ENCODE measurements at places on chromosomes 2 and 18.

- DNase-seq, result no peak
Observed at GRCh38 chr2:222919841-222920526, 59.1 kb downstream of the ACSL3 start.

GRCh38 chr18:24862201-24862816 lies 401.9 kb downstream of the HRH4 start:
- no peak for DNase-seq

DNA sequence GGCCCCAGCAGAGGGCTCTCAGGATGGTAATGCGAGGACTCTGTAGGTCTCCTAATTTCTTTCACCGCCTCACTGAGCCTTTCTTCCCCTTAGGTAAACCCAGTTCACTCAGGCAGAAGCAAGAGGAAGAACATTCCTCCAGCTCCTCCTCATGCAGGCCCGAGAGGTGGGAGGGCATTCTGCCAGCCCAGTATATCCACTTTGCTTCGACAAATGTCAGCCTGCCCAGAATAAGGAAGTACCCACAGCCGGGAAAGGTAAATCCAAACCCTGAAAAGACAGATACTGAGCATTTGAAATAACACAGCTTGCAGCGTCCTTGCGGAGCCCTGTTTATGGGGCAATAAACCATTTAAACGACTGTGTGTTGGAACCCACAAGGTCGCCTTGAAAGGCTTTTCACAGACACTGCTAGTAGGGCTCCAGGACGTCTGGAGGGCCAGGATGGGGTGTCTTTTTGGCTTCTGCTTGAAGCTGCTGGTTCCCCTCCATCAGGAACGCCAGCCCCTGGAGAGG lies 63.0 kb upstream of the STPG4 start:
- no peak for DNase-seq

GRCh38 chr2:28982381-28982950 lies 1.4 kb downstream of the TOGARAM2 start:
- DNase-seq, result no peak

- no peak for DNase-seq
Observed at GRCh38 chr2:109500910-109501309, 112.9 kb downstream of the SEPTIN10 start.

- no peak for DNase-seq
Observed at GRCh38 chr2:105324732-105325131, 4.8 kb downstream of the TGFBRAP1 start.

GRCh38 chr2:207149249-207150213 lies 16.2 kb downstream of the KLF7 start:
- no peak for DNase-seq

DNA sequence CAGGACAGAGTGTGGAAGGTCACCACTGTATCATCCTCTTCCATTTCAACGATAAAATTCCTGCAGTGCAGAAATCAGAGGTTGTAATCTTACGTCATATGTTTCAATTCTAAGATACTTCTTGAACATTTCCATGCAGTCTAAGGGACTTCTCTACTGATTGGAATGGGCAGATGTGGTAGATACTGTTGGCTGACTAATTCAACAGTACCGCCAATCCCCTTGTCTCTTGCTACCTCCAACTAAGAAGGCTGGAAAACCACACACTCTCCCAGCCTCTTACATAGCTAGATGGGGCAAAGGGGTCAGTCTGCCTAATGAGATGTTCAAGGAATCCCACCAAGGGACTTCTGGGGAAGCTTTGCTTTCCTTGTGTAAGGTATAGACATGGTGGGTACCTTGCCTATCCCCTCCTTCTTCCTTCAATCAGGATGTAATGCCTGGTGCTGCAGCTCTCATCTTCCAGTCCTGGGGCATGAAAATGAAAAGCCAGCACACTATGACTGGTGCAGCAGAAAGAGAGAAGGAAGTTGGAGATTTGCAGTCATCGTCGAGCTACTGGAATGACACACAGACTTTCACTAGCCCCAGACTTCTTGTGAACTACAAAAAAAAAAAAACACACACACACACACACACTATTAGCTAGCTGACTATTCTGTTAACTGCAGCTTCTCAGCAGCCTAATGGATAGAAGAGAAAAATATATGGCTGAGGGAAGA lies 84.1 kb downstream of the ALPK2 start:
- DNase-seq, result no peak

GRCh38 chr2:47206181-47206580 lies 51.1 kb upstream of the STPG4 start:
- no peak for DNase-seq

DNA sequence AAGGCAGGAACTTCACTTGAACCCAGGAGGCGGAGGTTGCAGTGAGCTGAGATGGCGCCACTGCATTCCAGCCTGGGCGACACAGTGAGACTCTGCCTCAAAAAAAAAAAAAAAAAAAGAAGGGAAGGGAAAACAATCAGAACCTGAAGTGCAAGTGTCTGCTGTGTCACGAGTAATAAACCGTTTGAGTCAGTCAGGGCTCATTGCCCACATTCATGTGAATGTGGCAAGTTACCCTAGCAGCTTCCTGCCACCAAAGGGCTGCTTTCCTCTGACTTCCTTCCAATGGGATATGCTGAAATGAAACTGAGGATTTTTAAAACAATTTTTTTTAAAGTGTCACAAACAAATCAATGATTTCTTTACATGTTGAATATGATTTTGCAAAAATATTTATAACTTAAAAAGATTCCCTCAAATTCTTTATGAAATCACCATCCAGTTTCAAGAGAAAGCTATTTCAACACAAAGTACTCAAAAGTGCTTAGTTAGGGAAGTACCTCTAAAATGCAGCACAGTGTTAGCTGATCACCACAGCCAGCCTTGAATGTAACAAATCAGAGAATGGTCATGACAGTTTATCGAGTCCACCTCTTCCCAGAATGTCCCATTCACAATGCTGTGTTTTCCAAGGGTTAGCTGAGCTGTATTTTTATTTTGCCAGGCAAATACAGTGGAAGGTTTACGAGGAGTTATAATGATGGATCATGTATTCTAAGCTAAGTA lies 36.4 kb downstream of the WDSUB1 start:
- DNase-seq, result no peak

DNA sequence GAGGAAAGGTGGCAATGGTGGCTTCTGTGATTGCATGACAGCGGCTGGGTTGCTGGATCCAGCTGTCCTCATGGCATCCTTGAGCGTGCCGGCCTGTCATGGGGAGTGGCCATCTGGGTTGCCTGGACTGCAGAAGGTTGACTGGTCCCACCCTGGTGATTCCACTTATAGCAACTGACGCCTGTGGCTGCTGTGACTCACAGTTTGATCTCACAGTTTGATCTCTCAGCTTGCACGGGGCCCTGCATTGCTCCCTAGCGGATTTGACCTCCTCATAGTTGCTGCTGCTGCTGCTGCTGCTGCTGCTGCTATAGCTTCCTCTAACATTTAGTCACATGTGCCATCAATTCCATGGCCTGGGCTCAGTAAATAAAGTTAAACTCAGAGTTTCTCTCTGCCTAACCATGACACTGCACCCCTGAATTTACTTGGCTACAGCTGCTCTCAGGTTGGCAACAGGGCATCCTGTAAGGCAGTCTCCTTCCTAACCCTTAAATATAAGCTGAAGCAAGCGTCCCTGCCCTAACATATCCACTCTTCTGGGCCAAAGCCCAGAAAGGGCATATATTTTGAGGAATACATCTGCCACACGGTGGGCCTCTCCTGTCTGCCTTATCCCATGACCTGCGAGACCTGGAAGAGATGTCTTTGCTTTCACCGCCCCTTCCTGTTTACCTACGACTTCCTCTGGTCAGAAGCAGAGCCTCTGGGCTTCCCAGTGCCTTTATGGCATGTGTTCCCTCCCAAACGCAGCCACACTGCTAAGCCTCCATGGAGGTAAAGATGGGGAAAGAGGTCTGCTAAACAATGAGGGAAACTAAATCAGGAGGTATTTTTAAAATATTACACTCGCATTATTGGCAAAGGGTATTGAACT lies 37.8 kb upstream of the CCDC150 start:
- no peak for DNase-seq

DNA sequence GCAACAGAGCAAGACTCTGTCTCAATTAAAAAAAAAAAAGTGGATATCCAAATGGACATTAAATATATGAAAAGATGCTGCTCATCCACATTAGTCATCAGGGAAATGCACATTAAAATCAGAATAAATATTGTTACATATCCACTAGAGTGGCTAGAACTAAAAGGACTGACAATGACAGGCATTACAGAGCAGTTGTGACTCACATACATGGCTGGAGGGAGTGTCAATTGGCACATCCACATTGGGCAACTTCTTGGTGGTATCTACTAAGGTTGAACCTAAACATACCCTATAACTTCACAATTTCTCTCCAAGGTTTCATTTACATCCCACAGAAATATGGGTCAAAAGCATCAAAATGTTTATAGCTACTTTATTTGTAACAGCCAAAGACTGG lies 14.0 kb upstream of the DNER start:
- DNase-seq, result no peak

- DNase-seq, result no peak
Observed at GRCh38 chr2:10197697-10198076, 75.1 kb downstream of the RRM2 start.

DNA sequence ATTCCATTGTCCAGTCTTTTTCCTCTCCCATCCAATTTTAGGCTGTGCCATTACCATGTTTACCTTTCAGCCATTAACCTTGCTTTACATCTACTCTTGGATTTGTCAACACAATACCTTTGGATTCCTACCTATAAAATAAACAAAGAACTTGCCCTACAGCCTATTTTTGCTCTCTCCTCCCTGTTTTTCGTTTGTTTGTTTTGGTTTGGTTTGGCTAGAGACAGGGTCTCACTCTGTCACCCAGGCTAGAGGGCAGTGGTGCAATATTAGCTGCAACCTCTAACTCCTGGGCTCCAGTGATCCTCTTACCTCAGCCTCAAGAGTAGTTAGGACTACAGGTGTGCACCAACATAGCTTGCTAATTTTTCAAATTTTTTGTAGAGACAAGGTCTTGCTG lies 76.1 kb downstream of the SP100 start:
- no peak for DNase-seq

DNA sequence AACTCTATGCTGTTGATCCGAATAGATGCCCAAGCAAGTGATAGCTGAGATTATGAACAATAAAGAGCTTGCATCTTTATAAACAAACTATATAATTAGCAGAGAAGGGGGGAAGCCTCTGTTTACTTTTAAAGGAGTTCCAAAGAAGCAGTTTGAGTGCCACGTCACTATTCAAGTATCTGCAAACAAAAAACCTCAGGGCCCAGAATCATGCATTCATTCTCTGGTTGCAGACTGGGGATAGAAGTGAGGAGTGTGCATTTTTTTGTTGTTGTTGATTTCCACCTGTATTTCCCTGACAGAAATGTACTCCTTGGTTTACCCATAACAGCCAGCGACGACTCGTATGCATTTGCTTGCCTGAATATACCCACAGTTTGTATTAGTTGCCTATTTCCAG lies 264.3 kb downstream of the PTGR3 start:
- no peak for DNase-seq

GRCh38 chr18:65091744-65092329 lies 659.0 kb upstream of the CDH7 start:
- DNase-seq, result no peak

DNA sequence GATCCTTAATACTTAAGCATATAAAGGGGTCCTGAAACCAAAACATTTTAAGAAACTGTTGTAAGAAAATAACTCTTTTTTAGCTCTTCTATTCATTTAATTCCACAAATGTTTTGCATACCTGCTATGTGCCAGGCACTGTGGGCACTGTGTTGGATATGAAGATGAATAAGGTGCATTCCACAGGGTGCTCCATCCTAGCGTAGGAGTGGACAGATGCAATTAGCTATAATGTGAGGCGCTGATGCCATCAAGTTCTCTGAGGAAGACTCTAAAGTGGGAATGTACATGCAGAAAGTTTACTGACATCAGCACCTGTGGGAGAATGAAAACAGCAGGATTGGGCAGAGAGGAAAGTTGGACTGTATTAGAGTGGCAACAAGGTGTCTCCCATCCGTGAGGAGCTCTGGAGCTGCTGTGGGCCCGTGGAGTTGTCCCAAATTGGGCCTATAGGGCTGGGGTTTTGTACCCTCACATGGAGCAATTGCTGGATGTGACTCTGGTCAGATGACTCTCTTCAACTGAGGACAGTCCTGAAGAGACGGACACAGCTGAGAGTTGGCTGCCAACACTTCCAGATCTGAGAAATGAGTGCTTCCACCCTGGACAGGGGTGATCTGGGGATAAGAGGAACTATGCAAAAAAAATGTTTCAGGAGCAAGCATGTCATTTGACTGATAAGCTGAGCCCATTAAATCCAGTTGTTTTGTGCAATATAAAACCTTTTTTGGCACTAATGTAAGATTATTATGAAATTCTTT lies 22.3 kb downstream of the CD8A start:
- no peak for DNase-seq
